Activated CD4-positive, alpha-beta T cell treated with anti-CD3 and anti-CD28 coated beads, Interleukin-2, amount 10 ng/mL, durations not matched to agents 7 days and 5 days (primary cell): ENCODE measurements at places on chromosomes 12 and 14.

DNA sequence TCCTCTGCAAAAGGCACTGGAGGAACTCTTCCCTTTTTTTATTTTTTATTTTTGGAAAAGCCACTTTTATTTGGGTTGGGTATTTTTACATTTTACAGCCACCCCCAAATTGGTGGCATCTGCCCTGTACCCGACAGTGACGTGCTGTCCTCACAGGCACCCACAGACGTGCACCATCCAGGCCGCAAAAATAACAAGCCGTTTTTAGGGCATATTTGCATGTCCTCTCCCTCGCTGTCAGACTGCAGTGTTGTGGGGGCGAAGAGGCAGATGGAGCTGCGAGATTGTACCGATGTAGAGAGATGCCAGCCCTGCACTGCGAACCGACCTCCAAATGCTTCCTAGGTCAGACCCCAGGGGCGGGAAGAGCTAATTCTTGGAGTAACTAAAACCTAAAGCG is 12.2 kb downstream of the JDP2 start:
- no peak for DNase-seq

DNA sequence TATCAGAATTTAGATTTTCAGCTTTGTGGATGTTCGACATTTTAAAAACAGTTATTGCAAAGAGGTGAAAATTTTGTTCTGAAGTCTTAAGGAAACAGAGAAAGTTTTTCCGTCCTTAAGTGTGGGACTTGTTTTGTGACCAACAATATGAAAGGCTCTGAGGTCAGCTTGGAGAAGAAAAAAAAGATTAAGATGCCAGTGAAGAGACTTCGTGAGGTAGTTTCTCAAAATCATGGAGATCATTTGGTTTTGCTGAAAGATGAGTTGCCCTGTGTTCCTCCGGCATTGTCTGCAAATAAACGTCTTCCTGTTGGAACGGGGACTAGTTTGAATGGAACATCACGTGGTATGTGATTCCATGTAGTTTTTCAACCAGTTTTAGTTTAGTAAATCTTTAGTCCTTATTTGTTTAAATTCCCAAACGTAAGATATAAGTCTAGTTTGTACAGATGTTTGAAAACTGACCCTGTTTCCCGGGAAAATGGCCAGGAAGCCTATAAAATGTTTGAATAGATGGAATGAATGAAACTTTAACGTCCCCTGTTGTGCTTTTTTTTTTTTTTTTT is 682 bp downstream of the KIAA0586 start:
- DNase-seq, result peak; percentile 38

DNA sequence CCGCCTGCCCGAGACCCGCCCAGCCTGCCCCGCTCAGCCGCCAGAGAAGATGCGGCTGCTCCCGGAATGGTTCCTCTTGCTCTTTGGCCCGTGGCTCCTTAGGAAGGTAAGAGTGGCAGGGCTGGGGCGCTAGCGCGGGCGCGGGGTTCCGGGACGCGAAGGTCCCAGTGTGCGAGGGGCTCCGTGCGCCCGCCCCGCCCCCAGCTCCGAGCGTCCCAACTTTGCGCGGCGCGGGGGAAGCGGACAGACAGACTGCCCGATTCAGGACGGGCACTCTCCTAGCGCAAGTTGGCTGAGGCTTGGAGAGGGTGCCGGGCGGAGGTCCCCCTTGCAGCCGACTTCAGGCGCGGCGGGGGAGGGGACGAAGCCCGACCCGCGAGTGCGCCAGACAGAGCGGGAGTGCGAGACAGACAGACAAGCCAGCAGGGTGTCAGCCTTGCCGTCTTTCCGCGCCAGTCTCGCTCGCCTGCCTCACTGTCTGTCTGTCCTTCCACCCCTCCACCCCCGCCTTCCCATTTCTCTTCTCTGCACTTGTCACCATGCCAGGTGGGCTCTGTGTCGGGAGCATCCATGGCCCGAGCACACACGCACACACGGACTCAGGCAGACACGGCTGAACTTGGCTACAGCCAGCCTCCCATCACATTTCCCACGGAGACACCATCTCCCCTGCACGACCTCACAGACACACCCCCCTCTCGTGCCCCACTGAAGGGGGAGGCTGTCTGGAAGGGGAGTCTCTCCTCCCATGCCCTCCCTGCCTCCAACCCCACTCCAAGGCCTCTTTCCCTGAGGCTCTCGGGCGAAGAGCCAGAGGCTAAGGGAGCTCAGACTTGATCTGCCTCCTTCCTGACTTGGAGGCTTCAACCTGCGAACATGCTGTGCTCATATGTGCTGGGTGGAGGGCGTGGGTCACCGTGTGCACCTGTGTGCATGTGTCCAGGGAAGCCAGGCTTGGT is 606 bp downstream of the NXPH4 start:
- DNase-seq, result no peak

GRCh38 chr14:23514644-23514957 is 37.0 kb downstream of the ZFHX2 start:
- no peak for DNase-seq

DNA sequence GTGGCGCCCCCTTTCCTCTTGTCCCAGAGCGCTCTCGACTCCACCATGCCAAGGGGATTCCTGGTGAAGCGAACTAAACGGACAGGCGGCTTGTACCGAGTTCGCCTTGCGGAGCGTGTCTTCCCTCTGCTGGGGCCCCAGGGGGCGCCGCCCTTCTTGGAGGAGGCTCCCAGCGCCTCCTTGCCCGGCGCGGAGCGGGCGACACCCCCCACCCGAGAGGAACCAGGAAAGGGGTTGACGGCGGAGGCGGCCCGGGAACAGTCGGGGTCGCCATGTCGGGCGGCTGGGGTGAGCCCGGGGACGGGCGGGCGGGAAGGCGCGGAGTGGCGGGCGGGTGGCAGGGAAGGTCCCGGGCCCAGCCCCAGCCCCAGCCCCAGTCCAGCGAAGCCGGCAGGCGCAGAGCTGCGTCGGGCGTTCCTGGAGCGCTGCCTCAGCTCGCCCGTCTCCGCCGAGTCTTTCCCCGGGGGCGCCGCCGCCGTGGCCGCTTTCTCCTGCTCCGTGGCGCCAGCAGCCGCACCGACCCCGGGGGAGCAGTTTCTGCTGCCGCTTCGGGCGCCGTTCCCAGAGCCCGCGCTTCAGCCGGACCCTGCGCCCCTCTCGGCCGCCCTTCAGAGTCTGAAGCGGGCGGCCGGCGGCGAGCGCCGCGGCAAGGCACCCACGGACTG is 376 bp downstream of the INSM2 start:
- peak; percentile 7 for DNase-seq

DNA sequence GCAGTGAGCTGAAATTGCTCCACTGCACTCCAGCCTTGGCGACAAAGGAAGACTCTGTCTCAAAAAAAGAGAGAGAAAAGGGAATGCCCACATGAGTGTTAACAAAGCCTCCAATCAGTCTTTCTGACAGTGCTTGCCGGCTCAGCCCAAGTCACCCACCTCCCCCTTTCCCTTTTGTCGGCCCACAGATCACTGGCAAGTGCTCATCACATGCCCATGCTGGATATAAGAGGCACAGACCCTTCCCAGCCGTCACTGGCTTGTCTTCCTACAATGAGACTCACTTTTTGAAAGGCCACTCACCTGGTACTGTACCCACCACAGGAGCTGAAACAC is 70.8 kb downstream of the CCDC88C start:
- DNase-seq, result no peak

DNA sequence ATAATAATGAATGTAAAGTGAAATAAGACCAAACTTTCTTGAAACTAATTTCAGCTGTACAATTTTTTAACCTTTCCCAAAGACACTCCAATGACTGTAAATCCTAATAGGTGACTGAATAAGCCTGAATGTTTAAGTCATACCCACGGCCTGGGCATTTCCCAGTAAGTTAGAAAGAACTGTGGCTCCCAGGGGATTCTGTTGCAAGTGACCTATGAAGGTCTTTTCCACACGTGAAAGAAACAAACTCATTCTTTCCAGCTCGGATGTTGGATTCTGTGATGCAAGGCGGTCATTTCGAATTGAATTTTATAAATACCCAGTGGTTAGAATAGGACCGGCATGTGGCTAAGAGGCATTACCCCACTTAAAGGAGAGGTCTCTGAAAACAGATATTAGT is 1134.4 kb downstream of the GALC start:
- no peak for DNase-seq

- no peak for DNase-seq
Observed at GRCh38 chr14:99966912-99967311, 98.3 kb upstream of the EVL start.

DNA sequence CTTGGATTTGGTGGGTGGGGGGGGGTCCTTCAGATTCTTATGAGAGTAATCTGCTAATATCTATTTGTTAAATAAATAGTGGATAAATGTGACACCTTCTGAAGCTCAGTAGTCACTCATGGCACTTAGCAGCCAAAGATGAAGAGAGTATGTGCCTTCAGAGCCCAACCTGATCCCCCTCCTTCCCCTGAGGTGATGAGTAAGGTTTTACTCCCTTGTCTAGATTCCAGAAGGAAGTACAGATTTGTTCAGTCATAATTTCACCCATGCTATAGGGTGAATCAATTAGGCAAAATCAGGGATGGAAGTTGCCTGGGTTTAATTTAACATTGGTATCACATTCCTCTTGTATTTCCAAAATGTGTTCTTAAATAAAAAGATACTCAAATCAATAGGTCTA is 340.3 kb upstream of the ATP2B1 start:
- no peak for DNase-seq

- no peak for DNase-seq
Observed at GRCh38 chr14:61535458-61535857, 159.9 kb upstream of the HIF1A start.

GRCh38 chr14:88599761-88600439 is 37.1 kb downstream of the ZC3H14 start:
- DNase-seq, result no peak

DNA sequence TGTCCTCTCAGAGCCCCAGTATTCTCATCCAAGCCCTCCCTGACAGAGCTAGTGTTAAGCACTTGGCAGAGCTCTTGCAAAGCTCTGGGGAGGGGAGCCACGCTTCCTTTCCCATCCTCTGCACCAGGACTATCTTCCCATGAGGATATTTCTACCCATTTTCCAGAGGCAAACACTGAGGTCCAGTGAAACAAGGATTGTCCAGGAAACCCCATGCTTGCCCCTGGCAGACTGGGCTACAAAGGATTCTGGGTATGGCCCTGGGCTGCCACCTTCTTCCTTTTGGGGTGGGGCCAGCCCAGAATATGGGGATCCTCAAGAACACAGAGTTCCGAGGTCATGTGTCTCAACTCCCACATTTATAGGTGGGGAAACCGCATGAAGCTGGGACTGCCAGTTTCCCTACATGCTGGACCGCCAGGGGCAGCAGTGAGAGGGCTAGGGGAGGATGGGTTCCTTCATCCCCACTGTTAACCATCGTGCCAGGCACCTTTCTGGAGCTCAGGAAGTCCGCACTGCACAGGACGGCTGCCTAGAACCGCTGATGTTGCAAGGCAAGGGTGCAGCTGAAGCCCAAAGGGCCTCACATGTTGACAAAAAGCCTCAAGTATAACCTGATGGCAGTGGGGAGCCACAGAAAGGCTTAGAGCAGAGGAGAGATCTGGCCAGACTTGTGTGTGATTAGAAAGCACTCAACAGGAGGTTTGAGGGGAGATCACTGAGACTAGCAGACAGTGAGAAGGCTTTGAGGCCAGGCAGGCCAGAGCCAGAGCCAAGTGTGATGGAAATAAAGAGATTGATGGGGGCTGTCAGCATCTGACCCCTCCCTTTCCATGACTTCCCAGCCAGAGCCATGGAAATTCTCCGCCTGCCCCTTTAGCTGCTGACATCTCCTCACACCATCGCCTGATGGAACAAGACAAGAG is 5.5 kb upstream of the CCDC85C start:
- DNase-seq, result peak; percentile 23

GRCh38 chr12:51647647-51648046 is 56.6 kb downstream of the SCN8A start:
- no peak for DNase-seq

DNA sequence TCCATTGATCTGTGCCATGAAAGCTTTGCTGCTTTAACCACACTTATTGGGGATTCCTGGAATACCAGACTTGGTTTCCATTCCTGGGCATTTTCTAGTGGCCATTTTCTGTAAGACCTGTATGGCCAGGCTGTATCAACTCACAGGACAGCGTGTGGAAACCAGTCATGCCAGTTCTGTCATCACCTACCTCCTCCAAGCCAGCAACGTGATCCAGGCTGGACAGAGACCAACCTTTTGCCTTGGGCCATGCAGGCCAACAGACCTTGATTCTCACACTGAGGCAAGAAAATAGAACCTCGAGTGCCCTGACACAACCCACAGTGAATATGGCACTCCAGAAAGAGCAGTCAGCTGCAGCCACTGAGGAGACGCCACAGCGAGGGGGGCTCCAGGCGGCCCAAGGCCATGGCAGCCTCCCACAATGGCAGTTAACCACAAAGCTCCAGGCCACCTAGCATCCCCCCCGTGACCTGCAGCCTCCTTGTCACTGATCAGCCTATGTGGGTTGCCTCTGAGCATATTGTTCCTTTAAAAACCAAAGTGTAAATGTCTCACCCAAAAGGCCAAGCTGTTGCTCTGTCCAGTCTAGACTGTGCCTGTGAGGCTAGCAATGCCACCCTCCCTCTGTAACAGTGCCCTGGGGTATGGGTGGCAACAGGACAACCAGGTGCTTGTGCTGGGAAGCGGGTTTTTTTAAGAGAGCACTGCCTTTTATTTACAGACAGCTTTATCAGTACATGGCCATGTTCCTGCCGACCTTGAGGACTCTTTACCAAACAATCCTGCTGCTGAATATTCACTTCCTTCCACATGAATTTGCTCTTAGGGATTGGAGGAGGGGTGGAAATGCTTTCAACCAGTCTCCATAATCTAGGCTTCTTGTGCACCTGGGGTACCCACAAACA is 168.7 kb upstream of the HIF1A start:
- no peak for DNase-seq

GRCh38 chr12:97151481-97151880 is 244.4 kb downstream of the NEDD1 start:
- no peak for DNase-seq

DNA sequence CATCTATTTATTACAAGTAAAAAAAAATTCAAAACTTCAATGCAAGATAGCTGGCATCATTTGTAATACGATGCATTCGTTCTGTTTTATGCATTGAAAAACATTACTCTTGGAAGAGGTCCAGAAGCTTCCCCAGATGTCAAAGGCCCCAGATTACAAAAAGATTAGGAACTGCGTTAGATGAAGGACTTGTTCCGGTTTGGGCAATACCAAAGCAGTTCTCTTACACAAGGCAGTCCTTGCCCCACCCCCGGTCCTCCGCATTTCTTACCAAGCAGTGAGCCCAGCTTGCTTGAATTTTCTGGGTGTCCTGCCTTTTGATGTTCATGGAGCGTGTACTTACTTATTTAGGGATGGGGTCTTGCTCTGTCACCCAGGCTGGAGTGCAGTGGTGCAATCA is 4.8 kb upstream of the HVCN1 start:
- no peak for DNase-seq

DNA sequence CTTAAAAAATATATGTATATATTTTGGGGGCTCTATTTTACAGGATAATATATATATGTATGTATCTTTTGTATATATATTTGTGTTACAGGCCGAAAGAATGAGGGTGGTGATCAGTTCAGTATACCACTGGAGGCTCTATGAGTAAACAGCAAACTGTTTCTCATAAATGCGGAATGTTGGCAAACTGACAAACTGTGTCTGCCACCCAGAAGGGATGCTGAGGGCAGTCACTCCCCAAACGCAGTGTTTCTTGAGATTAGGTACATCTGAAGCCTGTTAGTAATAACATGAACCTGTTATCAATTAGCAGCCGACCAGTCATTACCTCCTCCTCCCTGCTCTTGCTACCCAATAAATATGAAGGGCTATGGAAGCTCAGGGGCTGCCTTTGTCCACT is 20.8 kb downstream of the TNFAIP2 start:
- DNase-seq, result no peak
